MM.1S (cell line): ENCODE measurements at places on chromosomes 3 and 15.

- DNase-seq: no peak
These were observed 773.1 kb upstream of the NR2F2 start for GRCh38 chr15:95557226-95558046.

DNA sequence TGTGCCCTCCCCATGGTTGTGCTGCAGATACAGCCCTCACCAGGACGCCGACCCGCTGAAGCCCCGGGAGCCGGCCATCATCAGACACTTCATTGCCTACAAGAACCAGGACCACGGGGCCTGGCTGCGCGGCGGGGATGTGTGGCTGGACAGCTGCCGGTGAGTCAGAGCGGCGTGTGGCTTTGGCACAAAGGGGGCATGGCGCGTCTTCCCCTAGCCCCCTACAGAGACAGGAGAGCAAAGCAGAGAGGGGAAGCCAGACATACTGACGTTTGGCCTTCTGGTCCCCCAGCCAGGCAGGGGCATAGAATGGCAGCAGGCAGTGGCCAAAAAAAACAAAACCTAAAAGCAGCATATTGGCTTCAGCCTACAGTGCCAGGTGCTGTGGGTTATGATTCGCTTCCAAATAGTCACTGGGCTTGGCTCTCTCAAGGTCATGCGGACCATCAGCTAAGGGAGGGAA, 64.0 kb downstream of the MESD start:
- DNase-seq: no peak

GRCh38 chr3:123590685-123591450, 6.0 kb upstream of the HACD2 start:
- DNase-seq: no peak

- no peak for DNase-seq
These were observed 34.5 kb downstream of the MFSD1 start for GRCh38 chr3:158836312-158836711.

GRCh38 chr15:47588958-47589357, 128.3 kb upstream of the SEMA6D start:
- no peak for DNase-seq

DNA sequence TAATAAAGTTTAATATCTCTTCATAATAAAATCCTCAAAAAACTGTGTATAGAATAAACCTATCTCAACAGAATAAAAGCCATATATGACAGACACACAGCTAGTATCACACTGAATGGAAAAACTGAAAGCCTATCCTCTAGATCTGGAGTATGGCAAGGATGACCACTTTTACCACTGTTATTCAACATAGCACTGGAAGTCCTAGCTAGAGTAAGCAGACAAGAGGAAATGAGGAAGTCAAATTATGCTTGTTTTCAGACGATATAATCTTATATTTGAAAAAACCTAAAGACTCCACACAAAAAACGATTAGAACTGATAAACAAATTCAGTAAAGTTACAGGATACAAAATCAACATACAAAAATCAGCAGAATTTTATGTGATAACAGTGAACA, 57.4 kb upstream of the DIPK2A start:
- no peak for DNase-seq

DNA sequence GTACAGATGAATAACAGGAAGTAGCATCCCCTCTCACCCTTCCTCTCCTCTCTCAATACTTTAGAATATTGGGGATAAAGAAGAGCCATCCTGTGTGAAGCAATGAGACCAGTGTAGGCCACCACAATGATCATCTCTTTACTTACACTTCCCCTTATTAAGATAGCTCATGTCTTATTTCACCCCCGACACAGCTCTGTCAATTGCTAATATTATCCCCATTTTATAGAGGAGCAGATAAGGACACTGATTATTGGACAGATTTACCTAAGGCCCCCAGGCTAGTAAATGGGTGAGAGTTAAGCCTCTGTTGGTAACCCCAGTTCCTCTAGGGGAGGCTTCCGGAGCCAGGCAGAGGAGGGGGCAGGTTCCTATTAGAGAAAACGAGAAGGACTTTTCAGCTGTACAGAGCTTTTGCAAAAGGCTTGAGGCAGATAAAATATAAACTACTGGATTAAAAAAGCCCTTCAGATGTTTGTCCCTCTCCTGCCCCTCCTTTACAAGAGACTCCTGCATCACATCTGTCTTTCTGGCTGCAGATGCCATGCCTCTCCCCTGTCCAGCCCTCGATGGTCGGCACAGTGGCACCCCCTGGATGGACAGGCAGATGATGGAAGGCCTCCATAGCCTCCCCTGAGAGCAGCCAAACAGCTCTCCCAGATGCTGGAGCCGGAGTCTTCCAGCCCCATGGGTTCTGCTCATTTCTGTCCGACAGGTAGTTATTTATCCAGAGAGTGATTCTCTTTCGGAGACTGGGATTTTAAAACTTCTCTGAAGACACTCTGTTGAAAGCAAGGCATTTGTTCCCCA, 49.4 kb upstream of the LCTL start:
- DNase-seq: no peak

DNA sequence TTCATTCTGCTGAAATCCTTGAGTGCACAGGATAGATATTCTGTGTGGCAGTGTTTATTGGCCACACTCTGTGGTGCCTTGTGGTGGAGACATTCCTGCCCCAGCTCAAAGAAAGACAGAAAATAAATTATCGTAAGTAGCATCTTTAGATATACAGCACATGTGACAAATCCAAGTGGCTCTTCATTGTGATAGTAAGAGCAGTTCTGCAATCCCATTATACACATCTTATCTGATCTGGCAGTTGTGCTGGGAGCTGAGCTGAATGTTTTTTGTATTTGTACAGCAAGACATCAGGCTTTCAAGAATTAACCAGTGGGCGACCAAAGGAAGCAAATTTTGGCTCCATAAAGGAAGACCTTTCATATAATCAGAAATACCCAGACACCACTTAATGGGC, 235.3 kb upstream of the MRPL3 start:
- DNase-seq: no peak

- DNase-seq: peak; percentile 35
These were observed 20.6 kb downstream of the CD80 start for GRCh38 chr3:119538772-119539171.

DNA sequence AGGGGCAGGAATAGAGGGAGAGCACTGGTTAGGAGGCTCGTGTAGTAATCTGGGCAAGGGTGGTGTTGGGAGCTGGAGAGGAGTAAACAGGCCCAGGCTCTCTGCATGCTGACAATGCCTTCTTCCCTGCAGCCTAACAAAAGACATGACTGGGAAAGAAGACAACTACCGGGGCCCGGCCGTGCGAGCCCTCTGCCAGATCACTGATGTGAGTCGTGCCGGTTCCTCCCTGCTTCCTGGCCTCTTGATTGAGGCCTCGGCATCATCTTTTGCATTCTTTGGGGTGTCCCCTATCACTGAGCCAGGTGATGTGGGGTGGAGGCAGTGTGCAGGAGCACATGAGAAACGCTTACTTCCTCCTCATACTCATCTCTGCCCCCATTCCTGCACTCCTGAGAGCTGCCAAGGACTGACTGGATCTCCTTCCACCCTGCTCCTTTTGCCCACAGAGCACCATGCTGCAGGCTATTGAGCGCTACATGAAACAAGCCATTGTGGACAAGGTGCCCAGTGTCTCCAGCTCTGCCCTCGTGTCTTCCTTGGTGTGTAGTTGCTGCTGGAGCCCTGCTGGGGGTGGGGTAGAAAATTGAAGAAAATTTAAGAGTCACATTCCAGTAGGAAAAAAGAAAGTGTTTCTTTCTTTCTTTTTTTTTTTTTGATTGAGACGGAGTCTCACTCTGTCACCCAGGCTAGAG, 5.3 kb downstream of the COPG1 start:
- DNase-seq: no peak

GRCh38 chr3:63015614-63016309, 140.5 kb upstream of the CADPS start:
- no peak for DNase-seq

DNA sequence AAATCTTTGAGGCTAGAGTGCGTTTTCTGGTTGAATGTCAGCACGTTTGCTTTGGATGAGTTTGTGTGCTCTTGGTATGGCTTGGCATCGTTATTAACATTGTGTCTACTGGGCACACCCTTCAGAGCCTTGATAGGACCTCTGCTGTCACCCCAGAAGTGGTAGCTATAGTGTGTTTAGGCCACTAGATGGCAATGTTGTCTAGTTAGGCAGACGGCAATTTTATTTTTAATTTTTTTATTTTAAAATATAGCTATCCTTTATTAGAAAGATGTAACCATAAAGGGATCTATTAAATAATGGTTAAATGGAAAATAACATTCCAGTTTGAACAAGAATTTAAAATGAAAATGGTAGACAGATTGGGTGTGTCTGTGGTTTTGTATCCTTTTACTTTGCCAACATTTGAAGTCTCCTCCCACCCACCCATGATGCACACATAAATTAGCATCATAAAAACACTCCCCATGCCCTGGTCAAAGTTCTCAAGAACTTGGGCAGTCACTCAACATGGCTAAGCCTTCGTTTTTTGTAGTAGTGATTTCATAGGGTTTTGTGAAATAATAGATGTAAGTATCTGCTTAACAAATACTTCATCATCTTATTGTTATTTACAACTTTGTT, 200.7 kb downstream of the KCNH8 start:
- DNase-seq: peak; percentile 40

DNA sequence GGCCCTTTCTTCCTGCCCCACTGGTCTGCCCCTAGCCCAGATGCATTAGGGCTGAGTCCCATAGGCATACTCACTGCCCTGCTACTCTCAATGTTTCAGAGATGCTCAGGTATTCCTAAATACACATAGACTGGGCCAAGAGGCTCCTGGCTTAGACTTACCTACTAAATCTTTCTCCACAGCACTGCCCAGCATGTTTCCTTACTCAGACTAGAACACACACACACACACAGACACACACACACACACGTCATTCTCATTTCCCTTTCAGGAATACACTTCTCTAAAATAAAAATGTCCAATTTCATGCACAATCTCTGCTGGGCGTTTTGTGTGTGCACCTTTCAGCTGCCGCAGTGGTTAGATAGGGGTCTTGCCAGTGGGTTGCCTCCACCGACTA, 175.7 kb downstream of the FAM43A start:
- DNase-seq: no peak

DNA sequence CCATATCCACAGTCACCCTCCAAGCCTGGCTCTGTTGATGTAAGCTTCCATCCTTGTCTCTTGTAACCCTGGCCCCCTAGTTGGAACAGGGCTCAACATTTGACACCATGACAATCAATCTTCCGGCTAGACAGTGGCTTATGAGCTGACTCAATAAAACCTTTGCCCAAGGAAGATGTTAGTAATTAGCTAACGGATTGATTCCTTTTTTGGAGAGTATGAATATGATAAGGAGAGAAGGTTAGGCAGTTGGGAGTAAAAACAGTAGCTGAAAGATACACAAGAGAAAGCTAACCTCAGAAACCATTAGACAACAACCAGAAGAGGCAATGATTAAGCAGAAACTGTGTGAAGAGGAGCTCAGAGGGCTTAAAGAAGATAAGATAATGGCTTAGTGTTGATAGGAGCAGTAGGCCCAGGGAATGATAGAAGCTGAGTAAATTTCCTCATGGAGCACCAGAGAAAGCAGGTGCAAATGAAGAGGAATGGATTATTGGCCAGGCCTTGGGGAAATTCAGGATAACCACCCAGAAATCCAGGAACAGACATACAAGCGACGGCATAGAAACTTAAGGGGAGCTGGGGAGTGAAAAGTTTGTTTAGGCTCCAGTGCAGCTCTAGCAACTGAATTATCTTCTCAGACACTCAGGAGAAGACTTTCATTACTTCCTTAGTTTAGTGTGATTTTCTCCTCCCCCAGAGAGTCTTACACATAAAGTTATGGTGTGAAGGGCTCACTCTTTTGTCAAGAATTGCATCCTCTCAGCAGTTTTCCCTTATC, 7.8 kb upstream of the RFX7 start:
- no peak for DNase-seq

- no peak for DNase-seq
These were observed 49.9 kb upstream of the LPP start for GRCh38 chr3:188104050-188104449.

GRCh38 chr3:128973988-128974564, 19.8 kb downstream of the CFAP92 start:
- no peak for DNase-seq

DNA sequence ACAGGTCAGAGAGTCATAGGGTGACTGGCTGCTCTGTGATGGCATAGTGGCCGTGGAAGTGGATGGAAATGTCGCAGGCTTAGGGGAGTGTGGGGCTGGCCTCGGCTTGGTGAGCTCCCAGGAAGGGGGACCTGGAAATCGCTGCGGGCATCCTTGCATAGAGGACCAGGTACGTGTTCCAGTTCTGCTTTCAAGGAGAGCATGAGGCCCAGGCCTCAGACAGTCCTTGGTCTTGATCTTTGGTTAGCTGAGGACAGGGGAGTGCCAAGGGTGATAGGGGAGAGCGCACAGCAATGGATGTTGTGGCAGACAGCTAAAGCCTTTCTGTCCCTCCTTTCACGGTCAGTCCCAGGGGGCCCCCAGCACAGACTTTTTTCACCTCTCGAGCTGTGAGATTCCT, 110.5 kb downstream of the SNRPN start:
- no peak for DNase-seq

DNA sequence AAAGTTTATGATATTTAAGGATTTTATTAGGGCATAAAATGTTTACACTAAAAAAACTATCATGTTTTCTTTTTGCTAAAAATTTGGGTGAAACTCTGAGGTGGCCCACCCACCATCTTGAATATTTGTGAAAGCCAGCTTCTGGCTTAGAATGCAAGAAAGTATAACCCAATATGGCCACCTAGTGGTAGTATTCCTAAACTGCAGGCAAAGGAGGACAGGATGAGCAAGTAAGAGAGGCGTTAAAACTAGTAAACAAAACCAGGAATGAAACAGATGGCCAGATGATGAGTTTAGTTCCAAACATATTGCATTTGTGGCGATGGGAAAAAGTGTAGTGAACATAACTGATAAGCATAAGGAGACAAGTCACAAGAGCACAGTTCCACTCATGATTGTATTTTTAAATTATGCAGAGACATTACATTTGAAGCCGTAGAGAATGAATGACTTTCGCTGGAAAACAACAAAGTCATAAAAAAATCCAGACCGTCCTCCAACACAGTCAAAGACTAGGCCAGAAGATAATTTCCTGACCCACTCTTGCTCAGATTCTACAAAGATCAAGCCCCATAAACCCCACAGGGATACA, 103.3 kb upstream of the PRTG start:
- DNase-seq: peak; percentile 81

- DNase-seq: peak; percentile 80
These were observed 4.6 kb upstream of the EPB42 start for GRCh38 chr15:43225201-43225949.

GRCh38 chr3:46928282-46928681, 48.3 kb downstream of the CCDC12 start:
- DNase-seq: peak; percentile 52
